ENCODE measurements at places on chromosomes 3 and 15.

DNA sequence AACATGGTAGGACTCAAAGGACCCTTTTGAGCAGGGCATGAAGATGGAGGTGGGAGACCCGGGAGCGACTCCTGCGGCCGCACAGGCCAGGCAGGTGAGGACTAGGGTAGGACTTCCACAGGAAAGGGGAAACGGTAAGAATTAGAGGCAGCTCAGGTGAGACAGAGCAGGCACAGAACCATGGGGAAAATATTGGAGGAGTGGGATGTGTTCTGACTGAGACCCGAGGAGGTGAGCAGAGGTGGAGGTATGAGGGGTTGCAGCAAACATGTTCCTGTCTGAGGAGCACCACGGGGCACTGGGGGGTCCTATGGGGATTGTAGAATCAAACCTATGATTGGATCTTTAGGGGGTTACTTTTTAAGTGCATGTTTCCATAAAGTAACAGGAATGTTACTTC, 1.4 kb upstream of the ISG20 start:
- no peak for DNase-seq

- no peak for DNase-seq
Measured at GRCh38 chr3:167940241-167940640, 155.5 kb downstream of the GOLIM4 start.

GRCh38 chr3:176523114-176523513, 674.2 kb downstream of the TBL1XR1 start:
- DNase-seq: no peak

GRCh38 chr15:91975241-91975978, 121.9 kb downstream of the SLCO3A1 start:
- DNase-seq: no peak

DNA sequence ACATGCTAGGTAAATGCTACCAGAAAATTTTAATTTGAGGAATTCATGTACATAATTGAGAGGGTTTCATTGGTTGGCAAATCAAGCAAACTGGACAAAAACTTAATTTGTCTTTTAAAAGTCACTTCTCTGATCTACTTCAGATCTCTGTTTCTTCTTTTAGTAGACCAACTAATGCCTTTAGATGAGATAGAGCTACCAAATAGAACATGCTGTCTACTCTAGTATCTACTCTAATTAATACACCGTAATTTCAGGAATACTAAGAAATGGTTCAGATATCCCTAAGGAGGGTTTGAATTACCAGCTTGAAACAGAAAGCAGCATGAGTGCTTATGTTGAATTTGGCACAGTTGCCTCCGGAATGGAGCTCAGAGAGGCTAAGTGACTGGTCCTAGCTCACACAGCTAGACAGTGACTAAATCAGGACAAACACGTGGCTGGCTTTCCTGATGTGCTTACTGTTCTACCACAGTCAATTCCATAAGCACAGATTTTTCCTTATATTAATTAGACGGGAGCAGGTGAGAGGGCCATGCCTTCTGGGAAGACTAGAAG, 225.1 kb downstream of the ITPR1 start:
- DNase-seq: no peak

DNA sequence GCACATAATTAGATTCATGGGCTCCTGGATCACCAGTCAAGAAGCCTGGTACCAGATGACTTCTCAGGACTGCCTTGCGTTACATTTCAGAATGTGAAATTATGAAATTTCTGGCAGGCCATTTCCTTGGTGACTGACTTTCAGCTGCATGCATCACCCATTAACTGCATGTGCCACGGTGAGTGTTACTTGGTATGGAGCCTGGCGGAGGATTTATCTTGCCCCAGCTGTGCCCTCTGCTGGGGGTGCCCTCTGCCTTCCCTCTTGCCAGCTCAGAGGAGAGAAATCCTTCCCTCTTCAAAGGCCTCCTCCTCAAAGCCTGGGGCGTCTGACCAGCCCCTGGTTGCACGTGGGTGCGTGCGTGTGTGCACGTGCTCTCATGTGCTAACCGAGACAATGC, 57.7 kb upstream of the CTSH start:
- no peak for DNase-seq

GRCh38 chr3:39255503-39256325, 24.1 kb downstream of the CX3CR1 start:
- DNase-seq: peak; percentile 45

GRCh38 chr15:77871852-77872371, 205.6 kb downstream of the TBC1D2B start:
- peak; percentile 9 for DNase-seq

Measured in stimulated activated CD4-positive, alpha-beta T cell treated with anti-CD3 and anti-CD28 coated beads, Interleukin-2, amount 100 ng/mL, for 24 hours (primary cell).